Activated CD4-positive, alpha-beta T cell treated with anti-CD3 and anti-CD28 coated beads, Interleukin-10, Interleukin-2, amounts not matched to agents 100 ng/mL and 50 ng/mL, durations not matched to agents 16 hours and 8 hours (primary cell): ENCODE measurements at places on chromosomes 5 and 9.
A peak's percentile ranks its signal among the peaks of the same experiment; 100 is the strongest.

DNA sequence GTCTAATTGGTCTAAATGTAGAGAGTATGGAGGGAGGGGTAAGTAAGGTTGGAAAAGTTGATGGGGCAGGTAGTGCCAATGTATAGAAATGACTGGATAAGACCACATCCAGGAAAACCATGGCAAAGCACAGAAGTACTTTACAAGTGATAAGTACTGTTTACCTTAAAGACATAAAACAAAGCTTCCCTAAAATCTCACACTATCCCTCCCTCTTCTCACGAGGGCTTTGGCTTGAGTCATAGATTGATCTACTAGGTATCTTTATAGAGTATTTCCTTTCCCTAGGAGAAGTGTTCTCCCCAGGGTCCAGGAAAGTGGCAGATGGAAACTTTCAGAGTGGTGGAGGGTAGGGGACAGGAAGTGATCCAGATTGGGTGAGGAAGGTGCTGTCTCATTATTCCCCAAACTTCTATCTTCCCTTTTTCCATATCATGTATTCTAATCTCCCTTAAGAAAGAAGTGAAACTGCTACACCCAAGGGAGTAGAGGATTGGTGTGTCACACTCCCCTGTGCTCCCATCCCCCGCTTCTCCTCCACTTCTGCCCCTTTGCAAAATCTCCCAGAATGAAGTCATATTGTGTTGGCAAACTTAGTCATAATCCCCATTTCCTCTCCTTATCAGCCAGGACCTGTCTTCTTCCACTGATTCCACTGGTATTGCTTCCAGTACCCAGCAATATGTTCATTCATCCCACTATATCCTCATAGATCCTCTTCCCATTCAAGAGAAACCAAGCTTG lies 14.6 kb downstream of the IL33 start:
- DNase-seq = no peak

GRCh38 chr5:120600639-120601038 lies 136.5 kb downstream of the PRR16 start:
- no peak for DNase-seq

DNA sequence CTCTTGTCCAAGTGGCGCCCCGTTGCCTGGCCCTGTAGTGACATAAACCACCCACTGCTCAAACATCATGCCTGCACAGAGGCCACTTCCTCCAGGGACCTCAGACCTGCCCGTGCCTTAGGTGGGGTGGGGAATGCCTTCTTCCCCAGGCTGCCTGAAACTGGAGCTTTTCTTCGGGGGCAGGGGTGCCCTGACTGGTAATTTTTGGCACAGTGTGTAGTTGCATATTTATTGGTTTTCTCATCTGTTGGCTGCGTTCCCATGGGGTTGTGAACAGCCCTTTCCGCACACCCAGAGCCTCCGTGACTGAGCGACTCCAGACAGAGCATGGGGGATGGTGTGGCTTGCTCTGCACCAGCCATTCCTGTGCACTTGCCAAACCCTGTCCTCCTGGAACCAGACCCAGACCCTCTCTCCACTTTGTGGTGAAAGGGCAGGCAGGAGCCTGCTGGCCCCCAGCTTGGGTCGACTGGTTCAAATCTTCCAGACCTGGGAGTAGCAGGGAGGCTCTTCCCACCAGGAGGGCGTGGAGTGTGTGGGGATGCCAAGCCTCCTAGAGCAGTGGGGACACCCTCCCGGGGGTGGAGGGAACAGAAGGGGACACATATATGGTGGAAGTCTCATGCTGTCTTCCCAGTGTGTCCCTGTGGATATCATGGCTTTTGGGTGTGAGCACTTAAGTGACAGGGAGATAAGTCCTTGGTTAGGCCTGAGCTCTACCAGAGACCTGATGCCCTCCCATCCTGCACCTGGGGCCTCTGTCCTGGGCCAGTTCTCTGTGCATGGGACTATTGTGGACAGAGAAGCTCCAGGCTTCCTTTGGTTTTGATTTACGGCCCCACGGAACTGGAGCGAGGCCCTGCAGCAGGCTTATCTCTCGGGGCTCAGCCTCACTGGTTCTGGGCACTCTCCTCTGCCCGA lies 39.6 kb downstream of the WNK2 start:
- no peak for DNase-seq

DNA sequence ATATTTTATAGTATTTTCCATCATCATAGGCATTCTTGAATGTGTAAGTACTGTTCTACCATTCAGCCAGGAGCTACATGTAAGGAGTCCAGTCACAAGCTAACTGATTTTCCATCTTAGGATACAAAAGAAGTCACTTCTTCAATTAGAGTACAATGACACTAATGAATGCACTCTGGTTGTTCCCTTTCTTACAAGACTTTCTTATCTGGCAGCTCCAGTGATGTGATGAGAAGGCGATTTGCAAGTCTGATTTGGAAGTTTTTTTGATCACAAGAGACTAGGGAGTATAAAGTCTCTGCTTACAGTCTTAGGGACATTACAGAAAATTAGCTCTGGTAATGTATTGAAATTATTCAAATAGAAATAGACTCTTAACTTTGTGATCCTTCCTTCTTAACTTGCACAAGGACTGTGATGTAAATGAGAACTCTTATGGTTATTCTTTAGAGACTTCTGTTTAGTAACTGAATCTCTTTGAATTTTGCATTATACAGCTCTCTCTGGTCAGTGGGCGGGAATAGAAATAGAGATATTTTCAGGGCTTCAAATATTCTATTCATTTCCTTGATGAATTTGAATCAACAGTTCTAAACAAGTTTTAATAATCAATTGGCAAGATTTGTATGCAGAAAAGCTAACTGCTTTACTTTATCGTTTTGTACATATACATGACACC lies 130.4 kb upstream of the CDH6 start:
- DNase-seq = no peak

DNA sequence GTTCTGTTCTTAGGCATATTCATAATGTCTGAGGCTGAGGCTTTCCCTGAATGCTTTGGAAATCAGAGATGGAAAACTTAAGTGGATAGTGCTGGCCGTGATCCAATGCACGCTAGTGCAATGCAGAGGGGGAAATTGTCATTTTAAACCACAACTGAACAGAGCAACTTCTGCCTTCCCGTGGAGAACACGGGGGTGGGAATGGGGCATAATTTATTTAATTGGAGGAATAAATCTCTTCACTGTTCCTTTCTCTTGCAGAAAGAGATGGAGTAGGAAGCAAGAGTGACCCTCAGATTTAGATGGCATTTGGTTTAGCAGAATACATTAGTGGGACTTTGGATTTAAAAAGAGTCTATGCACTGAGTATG lies 22.9 kb upstream of the NREP start:
- no peak for DNase-seq

- no peak for DNase-seq
Observed at GRCh38 chr5:63553073-63553472, 409.2 kb downstream of the HTR1A start.

GRCh38 chr5:115510145-115510645 lies 34.4 kb downstream of the FEM1C start:
- DNase-seq = no peak

- no peak for DNase-seq
Observed at GRCh38 chr9:14746626-14747025, 24.1 kb upstream of the CER1 start.

DNA sequence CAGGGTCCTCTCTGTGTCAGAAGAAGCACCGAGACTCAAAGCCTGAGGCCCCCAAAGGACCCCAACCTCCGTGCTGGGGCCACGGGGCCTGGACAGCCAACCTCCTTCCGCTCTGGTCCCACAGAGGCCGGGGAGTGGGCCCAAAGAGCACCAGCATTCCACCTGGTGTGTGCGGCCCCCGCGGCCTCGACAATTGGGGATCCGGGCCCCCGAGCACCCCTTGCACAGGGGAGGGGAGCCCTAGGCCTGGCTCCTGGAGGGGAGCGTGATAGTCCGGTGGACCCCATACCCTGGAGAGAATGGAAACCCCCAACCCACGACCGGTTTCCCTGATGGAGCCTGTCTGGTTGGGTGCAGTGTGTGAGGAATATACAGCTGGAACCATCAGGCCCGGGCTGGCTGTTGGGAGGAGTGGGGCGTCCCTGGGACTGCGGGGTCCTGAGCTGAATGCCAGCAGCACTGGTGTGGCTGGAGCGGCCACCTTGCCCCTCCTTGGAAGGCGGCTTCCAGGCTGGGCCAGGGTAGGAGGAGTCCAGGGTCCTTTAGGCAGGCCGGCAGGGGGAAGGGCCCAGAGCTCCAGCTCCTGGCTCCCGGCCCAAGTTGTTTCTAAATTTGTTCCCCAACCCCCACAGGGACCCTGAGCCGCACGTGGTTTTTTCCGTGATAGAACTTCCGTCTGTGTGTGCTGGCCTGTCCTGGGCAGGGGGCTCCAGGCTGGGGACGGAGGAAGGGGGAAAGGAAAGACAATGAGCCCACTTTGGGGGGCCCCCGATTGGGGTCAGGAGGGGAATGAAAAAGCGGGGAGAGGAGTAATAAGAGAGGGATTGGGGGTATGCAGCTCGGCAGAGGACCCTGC lies 825 bp upstream of the TOR4A start:
- DNase-seq = no peak

DNA sequence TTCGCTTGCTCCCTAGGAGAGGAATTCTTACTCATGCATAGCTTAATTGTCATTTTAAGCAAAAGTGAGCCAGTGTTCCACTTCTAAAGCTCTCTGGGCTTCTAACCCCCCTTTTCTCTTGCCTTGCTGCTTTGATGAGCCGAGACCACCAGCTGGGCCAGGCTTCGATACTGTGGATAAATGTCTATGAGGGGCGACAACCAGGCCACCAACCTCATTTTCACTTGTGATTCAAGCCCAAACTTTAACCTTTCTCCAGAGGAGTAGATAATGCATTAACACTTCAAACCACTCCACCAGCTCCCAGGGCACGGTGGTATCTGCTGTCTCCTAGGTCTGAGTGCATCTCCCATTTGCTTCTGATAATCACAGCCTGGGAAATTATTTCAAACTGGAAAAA lies 205.6 kb downstream of the PSAT1 start:
- no peak for DNase-seq

- no peak for DNase-seq
Observed at GRCh38 chr5:163773226-163773625, 267.8 kb downstream of the MAT2B start.

- DNase-seq = no peak
Observed at GRCh38 chr5:73654171-73654811, 28.3 kb downstream of the ARHGEF28 start.

- DNase-seq = no peak
Observed at GRCh38 chr5:89628876-89629635, 746.1 kb upstream of the MEF2C start.

GRCh38 chr5:57716661-57717060 lies 234.1 kb upstream of the ACTBL2 start:
- no peak for DNase-seq

GRCh38 chr5:58135571-58136335 lies 324.1 kb downstream of the PLK2 start:
- no peak for DNase-seq

- DNase-seq = peak; percentile 53
Observed at GRCh38 chr5:145825751-145826180, 9.4 kb downstream of the PRELID2 start.

DNA sequence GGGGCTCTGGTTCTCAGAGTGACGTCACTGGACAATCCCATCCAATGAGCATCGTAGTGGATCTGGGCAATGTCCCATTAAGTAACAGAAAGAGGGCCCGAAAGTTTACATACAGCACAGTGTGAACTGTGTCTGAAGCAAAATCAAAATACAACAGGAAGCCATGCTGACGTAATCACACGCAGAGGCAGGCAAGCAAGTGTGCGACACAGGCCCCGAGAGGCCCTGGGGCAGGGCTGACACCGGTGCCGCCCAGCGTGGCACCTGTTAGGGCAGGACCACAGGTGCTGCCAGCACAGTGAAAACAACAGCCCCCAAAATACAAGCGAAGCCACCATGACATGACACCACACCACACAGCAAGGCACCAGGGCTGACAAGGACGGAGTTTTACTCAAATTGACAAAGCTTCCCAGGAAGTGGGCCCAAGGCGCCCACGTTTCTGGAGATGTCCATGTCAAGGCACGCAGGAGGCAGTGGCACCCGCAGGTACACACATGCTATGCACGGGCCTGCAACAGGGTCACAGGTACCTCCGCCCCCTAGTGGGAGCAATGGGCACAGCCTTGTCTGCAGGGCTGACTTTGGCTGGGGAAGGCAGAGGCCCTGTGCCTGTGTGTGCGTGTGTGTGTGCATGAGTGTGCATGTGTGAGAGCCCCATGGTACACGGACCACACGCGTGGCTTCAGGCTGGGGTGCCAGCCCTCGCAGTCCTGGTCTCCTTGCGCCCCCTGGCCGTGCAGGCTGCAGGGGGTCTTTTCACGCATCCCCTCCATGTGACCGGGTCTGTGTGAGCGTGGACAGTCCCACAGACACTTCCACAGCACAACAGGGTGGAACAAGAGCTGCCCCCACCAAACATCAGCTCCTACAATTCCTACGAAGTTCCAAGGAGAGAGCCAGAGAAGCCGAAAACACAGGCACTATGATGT lies 19.6 kb downstream of the QSOX2 start:
- DNase-seq = peak; percentile 79

DNA sequence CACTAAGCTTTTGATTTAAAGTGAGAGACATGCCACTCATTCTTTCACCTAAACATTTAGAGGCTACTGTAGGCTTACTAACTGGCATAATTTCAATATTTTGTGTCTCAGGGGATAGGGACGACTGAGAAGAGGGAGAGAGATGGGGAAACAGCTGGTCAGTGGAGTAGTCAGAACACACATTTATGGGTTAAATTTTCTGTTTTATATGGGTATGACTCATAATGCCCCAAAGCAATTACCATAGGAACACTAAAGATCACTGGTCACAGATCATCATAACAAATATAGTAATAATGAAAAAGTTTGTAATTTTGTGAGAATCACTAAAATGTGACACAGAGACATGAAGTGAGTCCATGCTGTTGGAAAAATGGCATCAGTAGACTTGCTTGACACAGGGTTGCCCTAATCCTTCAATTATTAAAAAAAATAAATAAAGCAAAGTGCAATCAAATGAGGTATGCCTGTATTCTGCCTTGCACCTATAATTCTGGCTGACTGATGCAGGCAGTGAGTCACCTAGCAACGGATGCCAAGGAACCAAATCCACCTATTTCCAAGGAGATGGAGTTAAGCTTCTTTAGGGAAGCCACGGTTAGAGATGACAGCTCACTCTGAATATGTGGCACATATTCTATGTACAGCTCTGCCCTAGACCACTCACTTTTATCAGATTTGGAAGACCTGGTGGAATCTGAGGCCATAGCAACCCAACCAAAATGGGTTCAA lies 166.1 kb downstream of the MARCHF11 start:
- DNase-seq = no peak

- no peak for DNase-seq
Observed at GRCh38 chr5:174751154-174752000, 27.0 kb downstream of the MSX2 start.

- DNase-seq = no peak
Observed at GRCh38 chr9:127225801-127226625, 38.6 kb upstream of the GARNL3 start.
